ENCODE measurements at places on chromosomes 2 and 18. TPM values are rescaled to one million over a fixed set of nuclear protein-coding genes. Genes with fewer than 3 reads are reported as not detected.

The WDFY1 gene
- 225 TPM for total RNA-seq

The DPYSL5 gene
- total RNA-seq, result not detected

The KCNF1 gene
- total RNA-seq, result not detected

The TNS1 gene
- total RNA-seq, result 102 TPM

The POU3F3 gene
- total RNA-seq, result not detected

The ADRA2B gene
- not detected for total RNA-seq

The ADGRF3 gene
- total RNA-seq, result 0.22 TPM

The G6PC2 gene
- not detected for total RNA-seq

The TEKT4 gene
- not detected for total RNA-seq

The PLA2R1 gene
- 30.1 TPM for total RNA-seq

The HRH4 gene
- 0.11 TPM for total RNA-seq

The SLC66A3 gene
- total RNA-seq, result 48.4 TPM

The ASB18 gene
- not detected for total RNA-seq

The SPIRE1 gene
- total RNA-seq, result 50.7 TPM

The CPO gene
- 0.32 TPM for total RNA-seq

The YWHAQ gene
- total RNA-seq, result 371 TPM

The ACOXL gene
- not detected for total RNA-seq

The AQP12A gene
- total RNA-seq, result not detected

The MRO gene
- 0.43 TPM for total RNA-seq

The CFAP221 gene
- 12.2 TPM for total RNA-seq

The LHCGR gene
- 0.39 TPM for total RNA-seq

The SKOR2 gene
- total RNA-seq, result not detected

The NOTO gene
- not detected for total RNA-seq

The DSC3 gene
- 0.26 TPM for total RNA-seq

The ABCA12 gene
- under 0.01 TPM for total RNA-seq

The PLGLB2 gene
- total RNA-seq, result 2.6 TPM

The GALNT14 gene
- total RNA-seq, result 0.86 TPM

The TMEM163 gene
- total RNA-seq, result not detected
